ENCODE measurements at places on chromosomes 3 and 15.
A peak's percentile ranks its signal among the peaks of the same experiment; 100 is the strongest.

DNA sequence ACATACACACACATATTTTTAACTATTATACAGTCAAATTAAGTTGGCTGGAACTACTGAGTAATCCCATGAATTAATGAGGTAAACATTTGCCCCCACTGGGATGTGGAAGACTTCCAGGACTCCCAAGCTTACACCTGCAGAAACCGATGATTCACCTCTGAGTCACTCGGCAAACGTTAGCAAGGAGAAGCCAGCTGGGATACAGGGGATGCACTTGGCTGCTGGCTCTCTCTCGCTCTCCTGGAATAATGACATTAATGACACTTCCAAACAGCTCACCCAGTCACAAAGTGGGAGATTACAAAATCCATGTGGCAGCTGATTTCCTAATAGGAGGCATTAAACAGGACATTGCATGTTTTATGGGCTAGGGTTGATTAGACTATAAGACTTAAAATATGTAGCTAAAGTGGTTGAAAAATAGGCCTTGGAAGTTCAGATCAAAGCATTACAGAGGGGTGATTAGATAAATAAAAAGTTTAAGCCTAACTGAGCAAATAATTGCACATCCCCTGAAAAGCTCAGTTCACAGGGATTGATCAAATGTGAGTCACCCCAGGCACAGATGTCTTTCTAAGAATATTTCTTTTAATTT is 500.9 kb downstream of the SOX2 start:
- DNase-seq: peak; percentile 96

- peak; percentile 40 for DNase-seq
Observed at GRCh38 chr3:23761440-23761896, 44.3 kb upstream of the UBE2E1 start.

DNA sequence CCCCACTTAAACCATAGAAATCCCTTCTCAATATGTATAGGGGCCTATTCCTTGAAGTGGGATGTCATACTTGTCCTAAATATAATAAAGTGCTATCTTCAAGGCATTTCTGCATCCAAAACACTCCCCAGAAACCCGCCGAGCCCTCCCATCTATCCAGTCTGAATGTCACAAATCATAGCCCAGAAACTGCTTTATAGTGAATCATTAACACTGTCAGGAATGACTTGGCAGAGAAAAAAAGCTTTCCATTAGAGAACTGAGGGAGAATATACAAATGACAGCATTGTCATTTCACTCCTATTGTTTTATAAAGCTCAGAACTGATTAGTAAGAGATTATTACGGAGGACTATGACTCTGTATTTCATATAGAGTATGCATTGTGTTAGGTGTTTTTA is 48.4 kb upstream of the MEIS2 start:
- DNase-seq: no peak

DNA sequence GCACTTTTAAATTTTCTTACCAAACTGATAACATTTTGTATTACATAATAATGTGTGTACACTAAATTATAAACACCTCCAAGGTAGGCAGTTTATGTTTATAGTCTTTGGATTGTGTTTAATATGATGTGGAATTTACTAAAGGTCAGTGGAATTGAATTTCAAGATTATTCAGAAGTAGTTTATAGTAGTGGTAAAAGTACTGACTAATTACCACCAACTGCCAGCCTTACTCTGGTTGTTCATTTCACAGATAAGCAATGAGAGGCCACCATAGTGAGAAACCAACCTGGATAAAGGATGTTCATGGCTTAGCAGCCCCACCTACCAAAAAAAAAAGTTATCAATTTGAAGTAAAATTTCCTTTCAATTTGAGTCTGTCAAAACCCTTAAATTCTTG is 54.0 kb upstream of the EIF5A2 start:
- DNase-seq: no peak

DNA sequence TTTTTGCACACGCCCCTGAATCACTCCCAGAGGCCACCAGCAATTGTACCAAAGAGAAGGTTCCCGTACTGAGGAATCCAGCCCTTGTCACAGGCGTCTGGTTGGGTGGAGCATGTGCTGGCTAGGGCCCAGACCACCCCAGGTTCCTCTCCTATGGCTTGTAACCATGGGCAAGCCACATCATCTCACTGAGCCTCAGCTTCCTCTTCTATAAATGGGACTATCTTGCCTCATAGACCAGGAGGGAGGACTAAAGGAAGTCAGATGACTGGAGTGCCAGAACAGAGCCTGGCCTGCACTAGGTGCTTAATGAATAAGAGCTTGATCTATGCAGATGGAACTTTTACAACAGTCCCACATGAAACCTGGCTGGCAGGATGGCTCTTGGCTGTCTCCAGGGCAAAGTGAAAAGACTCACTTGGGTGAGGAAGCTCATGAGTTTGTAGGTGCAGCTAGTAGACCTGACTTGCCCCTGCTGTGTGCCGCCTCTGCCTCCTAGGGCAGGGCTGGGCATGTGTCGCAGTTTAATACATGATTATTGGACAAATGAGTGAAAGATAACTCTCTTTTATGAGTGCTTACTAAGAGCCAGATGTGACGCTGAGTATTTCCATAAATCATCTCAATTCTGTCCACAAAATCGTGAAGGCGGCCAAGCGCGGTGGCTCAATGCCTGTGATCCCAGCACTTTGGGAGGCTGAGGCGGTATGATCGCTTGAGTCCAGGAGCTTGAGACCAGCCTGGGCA is 29.3 kb downstream of the CTSH start:
- DNase-seq: no peak

GRCh38 chr15:58748852-58749531 is 515 bp downstream of the ADAM10 start:
- peak; percentile 77 for DNase-seq

- no peak for DNase-seq
Observed at GRCh38 chr3:42712688-42713372, 10.2 kb upstream of the HHATL start.

- no peak for DNase-seq
Observed at GRCh38 chr3:34886443-34886842, 752.9 kb upstream of the ARPP21 start.

DNA sequence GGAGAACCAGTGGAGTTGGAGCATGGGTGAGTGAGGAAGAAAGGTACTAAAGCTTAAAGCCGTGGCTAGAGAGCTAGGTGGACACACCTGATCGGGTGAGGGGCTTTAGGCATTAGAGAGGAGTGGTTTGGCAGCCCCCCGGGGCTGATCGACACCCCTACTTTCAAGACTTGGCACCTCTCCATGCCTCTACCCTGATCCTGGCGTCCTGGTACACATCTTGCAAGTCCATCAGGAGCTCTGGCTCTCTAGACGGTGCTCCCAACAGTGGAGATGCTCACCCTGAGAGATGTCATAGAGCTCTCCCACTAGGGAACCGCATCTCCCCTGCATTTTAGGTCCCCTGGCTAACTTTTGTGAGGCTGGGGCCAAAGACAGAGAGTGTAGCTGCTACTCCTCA is 98.1 kb downstream of the XXYLT1 start:
- DNase-seq: no peak

DNA sequence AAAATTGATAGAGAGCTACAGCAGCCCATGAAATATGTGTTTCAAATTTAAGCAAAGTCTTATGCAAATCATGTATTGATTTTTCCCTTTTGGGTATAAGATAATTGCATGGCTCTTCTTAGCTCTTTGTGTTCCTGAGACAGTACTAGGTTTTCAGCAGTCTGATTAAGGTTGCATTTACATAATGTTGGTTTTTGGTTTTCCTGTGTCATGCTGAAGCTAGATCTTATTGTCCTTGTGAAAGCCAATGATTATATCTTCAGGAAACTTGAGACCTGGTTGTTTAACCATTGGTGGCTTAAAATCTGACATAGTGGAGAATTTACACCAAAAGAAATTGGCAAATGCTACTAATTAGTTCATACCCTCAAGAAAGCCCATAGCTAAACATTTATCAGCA is 392.6 kb downstream of the ZPLD1 start:
- no peak for DNase-seq

- no peak for DNase-seq
Observed at GRCh38 chr15:68192117-68192516, 13.0 kb downstream of the CALML4 start.

DNA sequence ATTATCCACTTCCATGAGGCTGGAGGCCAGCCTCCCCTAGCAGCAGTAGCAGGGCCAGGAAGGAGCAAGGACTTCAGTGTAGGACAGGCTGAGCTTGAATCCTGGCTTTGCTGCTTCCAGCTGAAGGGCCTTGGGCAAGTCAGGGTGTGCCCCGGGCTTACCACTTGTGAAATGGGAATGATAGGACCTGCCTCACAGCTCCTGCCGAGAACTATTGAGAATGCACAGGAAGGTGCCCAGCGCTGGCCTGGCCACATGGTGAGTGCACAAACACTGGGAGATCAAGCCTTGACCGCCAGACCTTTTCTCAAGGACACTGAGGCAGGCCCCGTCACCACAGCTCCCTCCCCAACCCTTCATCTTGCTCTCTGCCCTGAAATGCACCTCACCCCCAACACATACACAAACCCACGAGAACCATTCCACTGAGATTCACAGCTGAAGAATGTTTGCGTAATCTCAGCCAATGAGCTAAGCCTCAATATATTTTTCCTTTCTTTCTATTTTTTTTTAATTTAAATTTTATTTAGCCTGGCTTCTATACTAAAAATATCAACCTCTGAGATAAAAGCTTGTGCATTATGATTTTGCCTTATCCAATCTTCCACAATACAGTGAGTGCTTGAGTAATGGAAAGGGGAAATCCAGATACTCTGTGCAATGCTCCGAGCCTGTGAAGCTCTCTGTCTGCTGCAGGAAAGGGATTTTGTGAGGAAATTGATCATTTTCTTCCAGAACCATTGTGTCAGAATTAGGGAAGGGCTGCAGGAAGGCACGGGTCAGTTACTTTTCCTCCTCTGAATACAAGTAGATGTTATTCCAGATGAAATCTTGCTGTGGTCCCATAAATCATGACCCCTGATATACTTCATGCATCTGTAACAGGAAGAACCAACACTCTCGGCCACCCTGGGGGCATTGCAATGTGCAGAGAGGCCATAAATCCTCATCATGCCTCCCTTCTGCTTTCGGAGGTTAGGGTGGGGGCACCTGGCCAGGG is 193.9 kb downstream of the TLE3 start:
- DNase-seq: peak; percentile 27

DNA sequence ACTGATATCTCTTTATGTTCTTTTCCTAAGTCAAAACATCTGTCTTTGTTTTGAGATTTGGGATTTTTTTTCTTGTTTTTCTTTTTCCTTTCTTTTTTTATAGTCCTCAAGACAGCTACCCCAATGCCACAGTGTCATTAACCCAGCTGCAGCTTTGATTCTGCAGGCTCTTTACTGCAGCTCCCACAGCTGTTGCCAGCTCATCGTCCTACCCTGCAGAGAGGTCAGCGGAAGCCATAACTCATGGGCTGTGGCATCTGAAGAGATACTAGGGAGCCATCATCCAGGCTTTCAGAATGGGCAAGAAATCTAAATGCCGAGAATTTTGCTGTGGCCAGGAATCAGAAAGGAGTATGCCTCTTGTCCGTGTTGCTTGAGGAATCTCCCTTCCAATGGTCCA is 44.3 kb upstream of the SLC24A5 start:
- DNase-seq: no peak

GRCh38 chr3:131543714-131544113 is 40.9 kb upstream of the MRPL3 start:
- DNase-seq: peak; percentile 89

DNA sequence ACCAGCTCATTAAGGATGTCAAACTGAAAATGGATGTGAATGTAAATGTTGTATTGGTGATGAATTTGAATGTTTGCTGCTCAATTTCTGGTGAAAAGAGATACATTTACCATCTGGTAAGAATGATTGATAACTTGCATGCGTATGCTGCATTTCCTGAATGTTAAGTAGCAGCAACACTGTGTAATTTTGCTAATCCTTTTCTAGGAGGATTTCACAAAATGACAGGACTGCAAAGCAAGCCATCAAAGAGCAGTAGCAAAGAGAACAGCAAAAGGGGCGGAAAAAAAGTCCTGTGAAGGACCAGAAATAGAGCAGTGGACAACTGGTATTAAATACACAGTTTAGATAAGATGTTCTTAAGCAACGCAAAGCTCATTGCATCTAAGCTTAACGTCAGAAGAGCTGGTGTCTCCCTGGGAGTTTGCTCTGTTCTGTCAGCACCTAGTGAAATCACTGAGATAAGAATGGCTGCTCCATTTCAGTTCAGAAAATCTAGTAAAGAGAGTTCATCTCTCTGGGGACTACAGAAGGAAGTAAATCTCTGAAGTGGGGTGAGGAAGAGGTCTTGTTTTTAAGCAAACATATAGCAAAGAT is 23.5 kb upstream of the PAQR5 start:
- no peak for DNase-seq

DNA sequence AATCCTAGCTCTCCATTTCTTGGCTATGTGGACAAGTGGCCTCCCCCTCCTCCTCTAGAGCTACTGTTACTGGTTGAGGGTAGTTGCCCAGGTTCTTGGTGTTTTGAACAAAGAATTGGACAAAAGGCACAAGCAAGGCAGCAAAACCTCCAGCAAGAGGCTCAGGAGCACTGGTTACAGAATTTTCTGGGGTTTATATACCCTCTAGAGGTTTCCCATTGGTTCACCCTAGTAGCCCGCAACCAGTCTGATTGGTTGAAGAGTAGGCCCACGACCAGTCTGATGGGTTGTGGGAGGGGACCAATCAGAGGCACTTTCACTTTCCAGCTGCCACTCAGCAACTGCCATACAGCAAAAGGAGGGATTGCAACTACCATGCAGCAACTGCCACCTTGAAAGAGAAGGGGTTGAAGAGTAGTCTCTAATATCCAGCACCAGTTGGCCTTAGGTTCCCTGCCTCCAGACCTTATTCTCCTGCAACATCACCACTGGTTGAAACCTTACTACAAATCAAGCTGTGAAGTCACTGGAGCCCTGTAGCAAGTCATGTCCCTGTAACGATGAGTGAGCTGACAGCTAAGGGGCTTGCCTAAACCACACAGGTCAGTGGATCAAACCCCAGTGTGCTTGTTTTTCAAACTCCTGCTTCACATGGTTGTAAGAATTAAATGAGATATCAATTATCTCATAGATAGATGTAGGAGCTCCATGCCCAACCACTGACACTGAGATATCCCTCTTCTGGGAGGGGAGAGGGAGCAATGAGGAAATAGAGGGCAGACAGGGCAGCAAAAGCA is 2.9 kb upstream of the C15orf39 start:
- no peak for DNase-seq

GRCh38 chr15:92667970-92668485 is 12.5 kb upstream of the FAM174B start:
- DNase-seq: no peak

Measured in astrocyte of the hippocampus (primary cell).